Stimulated activated CD8-positive, alpha-beta memory T cell treated with anti-CD3 and anti-CD28 coated beads, Interleukin-4, amount 100 ng/mL, for 4 hours (primary cell): ENCODE measurements at places on chromosomes 11 and 22.

- no peak for DNase-seq
These were observed 172.8 kb upstream of the B3GAT1 start for GRCh38 chr11:134584706-134585445.

GRCh38 chr11:43779306-43779705 lies 98.8 kb downstream of the HSD17B12 start:
- DNase-seq, result no peak

DNA sequence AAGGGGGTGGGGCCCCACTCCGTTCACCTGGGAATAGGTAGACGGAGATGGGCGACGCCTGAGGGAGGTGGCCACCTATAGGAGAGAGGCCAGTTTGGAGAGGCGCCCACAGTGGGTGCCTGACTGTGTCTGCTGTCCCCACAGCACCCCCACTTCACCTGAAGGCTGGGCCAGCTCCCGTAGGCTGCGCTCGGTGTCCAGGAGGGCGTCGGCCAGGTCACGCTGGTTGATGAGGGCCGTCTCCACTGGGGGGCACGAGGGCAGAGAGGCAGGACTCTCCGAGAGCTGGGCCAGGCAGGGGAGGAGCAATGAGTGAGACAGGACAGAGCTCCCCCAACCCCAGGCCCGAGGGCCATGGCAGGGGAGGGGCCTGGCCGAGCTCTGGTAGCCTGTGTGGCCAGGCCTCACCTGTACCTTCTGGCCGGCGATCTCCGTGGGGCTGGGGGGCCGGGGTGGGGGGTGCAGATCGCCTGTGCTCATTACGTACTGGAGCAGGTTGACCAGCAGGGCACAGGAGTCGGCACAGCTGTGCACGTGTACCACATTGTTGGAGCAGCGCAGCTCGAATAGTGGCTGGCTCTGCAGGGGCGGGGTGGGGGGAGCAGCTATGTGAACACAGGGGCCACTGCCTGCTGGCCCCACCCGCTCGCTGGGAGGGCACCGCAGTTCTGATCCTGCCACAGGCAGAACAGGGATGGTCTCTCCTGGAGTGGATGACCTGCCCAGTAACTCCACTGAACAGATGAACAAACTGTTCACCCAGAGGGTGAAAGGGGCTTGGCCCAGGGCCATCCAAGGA lies 14.7 kb downstream of the ATG2A start:
- DNase-seq, result no peak

- DNase-seq, result no peak
These were observed 898 bp downstream of the ZNF215 start for GRCh38 chr11:6927030-6927617.

GRCh38 chr22:31496735-31497146 lies 405 bp downstream of the SFI1 start:
- DNase-seq, result no peak

GRCh38 chr11:130449996-130450769 lies 1.7 kb downstream of the ADAMTS15 start:
- no peak for DNase-seq

DNA sequence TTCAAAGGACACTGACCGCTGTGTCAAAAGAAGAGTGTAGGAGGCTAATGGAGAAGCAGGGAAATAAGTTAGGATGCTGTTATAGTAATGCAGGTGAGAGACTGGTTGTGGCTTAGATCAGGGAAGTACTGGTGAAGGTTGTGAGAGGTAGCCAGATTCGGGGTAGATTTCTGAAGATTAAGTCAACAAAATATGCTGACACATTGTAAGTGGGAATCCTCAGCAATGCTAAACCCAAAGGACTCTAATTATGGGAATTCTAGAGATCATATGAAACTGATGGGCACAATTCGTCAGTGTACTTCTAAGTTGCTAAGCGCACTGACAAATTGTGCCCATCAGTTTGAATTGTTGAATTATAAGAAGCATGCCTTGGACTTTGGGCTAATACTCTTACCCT lies 10.0 kb downstream of the ZNF143 start:
- no peak for DNase-seq

- peak; percentile 25 for DNase-seq
These were observed 90.6 kb downstream of the RPS6KA4 start for GRCh38 chr11:64449381-64450167.

DNA sequence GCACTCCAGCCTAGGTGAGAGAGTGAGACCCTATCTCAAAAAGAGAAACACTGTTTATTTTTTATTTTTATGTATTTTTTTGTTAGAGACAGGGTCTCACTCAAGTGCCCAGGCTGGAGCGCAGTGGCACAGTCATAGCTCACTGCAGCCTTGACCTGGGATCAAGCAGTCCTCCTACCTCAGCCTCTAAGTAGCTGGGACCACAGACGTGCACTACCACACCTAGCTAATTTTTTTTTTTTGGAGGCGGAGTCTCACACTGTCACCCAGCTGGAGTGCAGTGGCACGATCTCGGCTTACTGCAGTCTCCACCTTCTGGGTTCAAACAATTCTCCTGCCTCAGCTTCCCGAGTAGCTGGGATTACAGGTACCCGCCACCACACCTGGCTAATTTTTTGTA lies 6.4 kb downstream of the RBX1 start:
- no peak for DNase-seq

DNA sequence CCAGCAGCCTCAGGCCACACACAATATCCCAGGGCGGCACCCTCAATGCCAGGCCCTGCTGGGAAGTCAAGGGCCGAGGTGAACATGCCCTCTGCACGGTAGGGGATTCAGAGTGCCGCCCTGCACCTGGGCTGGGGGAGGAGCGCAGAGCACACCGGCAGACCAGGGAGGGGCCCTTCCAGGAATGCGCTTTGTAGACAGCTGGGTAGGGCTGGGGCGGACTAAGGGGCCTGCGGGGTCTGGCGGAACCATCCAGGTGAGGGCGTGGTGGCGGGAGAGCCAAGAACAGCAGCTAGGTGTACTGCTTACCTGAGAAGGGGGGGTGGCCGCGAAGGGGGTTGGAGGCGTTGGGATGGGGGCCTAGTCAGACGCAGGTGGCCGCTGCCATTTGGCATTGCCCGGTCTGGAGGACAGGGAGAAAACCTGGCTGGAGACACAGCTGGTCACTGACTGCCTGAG lies 26.0 kb downstream of the DUSP8 start:
- no peak for DNase-seq

DNA sequence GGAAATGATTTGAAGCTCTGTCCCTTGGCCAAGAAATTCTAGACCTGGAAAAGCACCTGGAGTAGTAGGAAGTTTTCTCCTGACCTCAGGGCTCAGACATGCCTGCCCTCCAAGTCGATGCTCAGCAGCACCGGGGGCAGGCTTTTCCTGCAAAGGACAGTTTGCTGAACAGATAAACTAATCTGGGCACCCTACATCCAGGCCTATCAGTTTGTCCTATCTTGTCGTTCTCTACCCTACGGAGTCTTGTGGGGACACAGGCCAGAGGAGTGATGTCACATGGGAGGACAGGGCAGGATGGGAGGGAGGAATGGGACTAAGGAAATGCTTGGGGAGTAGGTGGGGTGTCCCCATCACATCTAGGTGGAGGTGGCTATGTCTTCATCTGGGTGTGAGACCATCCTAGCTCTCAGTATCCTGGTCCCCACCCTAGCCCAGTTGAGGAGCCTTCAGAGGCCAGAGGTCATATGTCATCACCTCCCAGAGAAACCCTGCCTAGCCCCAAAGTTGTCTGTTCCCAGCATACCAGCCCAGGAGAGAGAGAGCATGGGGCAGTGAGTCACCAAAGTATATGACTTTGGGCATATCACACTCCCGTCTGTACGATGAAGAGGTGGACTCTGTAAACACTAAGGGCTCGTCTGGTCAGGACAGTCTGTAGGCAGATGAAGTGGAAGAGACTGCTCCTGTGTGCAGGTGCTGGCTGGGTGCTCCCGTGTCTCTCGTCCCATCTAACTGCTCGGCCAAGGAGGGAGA lies 18.1 kb upstream of the FCHSD2 start:
- DNase-seq, result no peak

- DNase-seq, result no peak
These were observed 66.9 kb downstream of the BBOX1 start for GRCh38 chr11:27107548-27107947.

DNA sequence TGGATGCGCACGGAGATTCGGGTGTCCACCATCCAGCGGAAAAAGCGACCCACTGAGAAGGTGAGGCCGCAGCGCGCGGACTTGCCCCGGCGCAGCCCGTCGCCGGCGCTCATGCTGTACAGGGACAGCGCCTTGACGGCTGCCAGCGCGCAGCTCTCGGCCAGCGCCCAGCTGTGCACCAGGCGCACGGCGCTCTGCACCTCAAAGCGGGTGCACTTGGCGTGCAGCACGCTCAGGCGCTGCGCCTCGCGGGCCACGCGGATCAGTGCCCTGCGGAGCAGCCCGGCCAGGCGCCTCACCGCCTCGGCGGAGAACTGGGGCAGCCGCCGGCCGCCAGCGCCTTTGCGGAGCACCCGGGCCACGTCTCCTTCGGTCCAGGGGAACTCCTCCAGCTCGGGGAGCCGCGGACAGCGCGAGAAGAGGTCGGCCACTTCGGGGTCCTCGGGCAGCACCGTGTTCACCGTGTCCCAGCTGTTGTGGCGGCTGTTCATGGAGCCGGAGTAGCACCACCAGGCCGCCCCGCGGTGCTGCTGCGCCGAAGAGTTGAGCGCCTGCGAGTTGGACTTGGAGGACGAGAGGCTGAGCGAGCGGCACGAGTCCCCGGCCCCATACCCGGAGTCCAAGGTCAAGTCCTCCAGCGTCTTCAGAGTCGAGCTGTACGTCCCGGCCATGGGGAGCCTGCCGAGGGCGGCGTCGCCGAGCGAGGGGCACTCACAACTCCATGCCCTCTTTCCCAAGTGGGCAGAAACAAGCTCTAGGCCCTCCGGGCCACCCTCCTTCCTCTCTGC lies 703 bp downstream of the ABTB2 start:
- no peak for DNase-seq

DNA sequence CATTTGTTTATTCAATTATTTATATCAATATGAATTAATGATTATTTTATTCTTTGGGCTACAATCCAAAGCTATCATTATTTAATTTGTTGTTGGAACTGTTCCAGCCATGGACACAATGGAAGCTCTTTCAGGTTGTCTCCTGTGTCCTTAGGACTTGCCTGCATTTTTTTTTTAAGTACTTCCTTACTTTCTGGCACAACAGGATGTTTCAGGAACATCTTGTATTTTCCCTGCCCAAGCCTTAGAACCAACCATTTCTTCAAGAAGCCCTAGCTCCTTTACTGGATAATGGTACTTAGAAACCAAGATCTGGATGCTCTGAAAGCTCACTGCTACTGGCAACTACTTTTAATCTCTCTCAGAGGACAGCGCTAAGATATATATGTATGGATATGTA lies 57.8 kb upstream of the CLNS1A start:
- no peak for DNase-seq

GRCh38 chr11:86514453-86514852 lies 139.8 kb downstream of the CCDC81 start:
- no peak for DNase-seq

DNA sequence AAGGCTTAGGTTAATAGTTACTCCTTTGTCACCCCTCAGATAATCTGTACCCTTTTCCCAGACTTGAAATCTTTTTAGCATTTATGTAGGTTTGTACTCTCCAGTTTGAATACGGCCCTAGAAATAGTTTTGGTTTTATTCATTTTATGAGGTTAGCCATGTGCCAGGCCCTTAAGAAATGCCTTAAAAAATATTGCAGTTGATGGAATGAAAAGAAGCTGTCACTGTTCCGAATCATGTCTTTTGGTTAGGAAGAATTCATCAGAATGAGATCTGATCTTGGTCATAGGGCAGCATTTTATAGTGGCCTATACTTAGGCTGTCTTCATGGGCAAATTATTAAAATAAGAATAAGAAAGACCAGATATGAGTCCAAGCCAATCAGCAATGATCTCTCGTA lies 14.8 kb upstream of the PRSS23 start:
- DNase-seq, result no peak

- no peak for DNase-seq
These were observed 81.7 kb upstream of the SHISAL1 start for GRCh38 chr22:44394246-44395117.

DNA sequence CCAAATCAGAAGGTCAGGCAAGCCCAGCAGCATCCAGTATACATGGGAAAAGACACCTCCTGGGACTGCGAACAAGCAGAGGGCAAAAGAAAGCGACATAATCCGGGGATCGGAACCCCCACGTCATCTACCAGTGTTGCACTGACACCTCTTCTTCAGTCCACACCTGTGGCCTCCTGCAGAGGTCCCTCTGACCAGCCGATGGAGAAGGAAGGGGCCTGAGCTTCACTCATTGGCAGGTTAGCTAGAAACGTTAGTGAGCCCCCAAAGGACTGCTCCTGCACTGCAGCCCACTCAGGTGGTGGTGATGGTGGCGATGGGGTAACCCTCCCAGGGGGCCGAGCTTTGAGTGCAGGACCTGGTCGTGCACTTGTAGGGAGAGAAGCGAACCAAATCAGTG lies 22.1 kb downstream of the ASCL2 start:
- no peak for DNase-seq

GRCh38 chr11:102473543-102473942 lies 21.0 kb upstream of the TMEM123 start:
- no peak for DNase-seq

GRCh38 chr22:30857791-30858190 lies 110.8 kb downstream of the MORC2 start:
- DNase-seq, result no peak

DNA sequence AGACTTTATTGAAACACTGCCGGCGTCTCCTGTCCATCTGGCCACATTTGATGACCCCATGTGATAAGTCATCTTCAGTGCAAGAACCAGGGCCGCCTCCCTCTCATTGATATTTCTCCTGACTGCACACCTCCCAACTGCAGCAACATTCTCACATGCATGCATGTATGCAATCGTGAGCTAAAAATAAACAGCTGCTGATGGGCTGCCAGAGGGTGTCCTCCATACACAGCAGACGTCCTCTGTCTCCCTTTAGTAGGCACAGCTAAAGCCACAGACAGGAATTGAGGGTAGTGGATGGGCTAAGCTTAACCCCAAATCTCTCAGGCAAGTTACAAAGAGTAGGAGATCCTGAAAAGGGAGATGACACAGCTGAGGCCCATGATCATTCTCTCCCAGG lies 106.7 kb upstream of the HSD17B12 start:
- no peak for DNase-seq

GRCh38 chr22:19824212-19824925 lies 30.3 kb downstream of the GNB1L start:
- DNase-seq, result no peak

DNA sequence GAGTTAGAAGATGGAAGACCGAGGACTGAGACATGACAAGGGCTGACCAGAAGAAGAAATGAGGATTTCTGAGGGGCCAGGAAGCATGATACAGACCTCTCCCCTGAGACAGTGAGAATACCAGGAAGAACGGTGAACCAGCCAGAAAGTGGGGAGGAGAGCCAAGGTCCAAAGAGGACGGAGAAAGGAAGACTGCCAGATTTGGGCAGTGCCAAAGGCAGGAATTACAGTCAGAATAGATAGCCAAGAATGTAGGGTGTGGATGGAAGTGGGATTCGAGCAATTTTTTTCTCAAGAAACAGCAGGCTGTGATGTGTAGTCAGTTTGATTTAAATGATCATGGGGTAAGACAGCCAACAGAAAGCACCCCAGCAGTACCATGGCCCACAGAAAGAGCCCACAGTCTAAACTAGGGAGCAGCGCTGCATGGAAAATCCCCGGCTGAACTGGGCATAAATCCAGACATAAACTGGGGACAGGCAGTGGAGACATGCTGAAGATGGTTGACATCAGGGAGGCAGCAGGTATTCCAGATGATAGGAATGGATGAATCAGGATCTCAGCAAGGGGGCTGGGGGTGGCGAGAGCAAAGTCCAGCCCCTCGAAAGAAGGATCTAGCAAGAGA lies 67.3 kb upstream of the BARX2 start:
- no peak for DNase-seq

- DNase-seq, result no peak
These were observed 13.4 kb downstream of the PITPNB start for GRCh38 chr22:27905653-27906052.

- no peak for DNase-seq
These were observed 7.6 kb downstream of the TP53I11 start for GRCh38 chr11:44943118-44943517.

- DNase-seq, result no peak
These were observed 24.9 kb downstream of the USH1C start for GRCh38 chr11:17519061-17519885.
